A673 (cell line): ENCODE measurements at places on chromosomes 12 and 14.
A peak's percentile ranks its signal among the peaks of the same experiment; 100 is the strongest.

GRCh38 chr14:81329640-81330381 lies 70.3 kb downstream of the STON2 start:
- DNase-seq = no peak

DNA sequence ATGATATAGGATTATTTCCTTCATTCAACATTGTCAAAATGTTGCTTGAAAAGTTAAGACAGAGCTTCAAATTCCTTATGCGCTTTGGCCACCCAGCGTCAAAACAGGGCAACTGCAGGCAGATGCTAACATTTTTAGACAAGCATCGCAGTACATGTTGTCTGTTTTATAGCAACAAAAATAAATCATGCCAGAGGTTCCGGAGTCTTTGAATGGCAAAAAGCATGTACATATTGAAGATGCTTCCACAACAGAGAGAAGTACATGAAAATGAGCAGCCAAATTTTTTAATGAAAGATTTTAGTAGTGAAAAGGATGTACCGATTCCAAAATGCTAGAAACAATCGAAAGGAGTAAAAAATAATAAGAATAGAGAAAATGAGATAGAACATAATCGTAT lies 49.8 kb upstream of the USP15 start:
- peak; percentile 64 for DNase-seq

GRCh38 chr14:99232714-99233214 lies 39.2 kb downstream of the BCL11B start:
- DNase-seq = no peak

DNA sequence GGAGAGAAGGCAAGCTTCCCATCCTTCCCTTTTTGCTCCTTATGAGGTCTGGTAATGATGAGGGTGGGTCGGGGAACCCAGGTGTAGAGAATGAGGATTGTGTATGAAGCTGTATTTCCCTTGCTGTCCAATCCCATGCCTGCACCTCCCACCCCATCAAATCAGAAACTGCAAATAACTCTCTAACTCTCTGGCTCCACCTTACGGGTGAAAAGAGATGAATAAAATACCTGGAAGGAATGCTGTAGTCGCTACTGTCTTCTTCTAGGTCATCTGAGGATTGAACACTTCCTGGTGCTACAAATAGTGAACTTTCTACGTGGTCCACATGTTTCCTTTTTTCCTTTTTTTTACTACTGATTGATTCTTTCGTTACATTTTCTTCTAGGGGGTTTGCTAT lies 38.9 kb upstream of the DICER1 start:
- DNase-seq = peak; percentile 42

GRCh38 chr14:70920608-70921007 lies 13.3 kb downstream of the PCNX1 start:
- no peak for DNase-seq

GRCh38 chr14:64734990-64735389 lies 30.8 kb downstream of the PLEKHG3 start:
- DNase-seq = no peak

DNA sequence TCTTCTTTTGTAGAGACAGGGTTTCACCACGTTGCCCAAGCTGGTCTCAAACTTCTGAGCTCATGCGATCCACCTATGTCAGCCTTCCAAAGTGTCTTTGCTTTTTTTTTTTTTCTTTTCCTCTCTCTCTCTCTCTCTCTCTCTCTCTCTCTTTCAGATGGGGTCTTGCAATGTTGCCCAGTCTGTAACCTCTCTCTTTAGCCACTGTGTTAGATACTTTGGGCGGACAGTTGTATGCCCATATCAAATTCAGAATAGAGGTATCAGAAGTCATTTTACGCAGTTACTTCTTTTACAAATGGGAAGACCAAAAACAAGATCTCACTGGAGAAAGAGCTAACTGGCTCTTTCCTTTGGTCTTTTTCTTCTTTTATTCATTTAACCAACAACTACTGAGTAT lies 6.7 kb downstream of the HEBP1 start:
- DNase-seq = no peak

GRCh38 chr12:3493043-3493858 lies 2.2 kb downstream of the PRMT8 start:
- no peak for DNase-seq

DNA sequence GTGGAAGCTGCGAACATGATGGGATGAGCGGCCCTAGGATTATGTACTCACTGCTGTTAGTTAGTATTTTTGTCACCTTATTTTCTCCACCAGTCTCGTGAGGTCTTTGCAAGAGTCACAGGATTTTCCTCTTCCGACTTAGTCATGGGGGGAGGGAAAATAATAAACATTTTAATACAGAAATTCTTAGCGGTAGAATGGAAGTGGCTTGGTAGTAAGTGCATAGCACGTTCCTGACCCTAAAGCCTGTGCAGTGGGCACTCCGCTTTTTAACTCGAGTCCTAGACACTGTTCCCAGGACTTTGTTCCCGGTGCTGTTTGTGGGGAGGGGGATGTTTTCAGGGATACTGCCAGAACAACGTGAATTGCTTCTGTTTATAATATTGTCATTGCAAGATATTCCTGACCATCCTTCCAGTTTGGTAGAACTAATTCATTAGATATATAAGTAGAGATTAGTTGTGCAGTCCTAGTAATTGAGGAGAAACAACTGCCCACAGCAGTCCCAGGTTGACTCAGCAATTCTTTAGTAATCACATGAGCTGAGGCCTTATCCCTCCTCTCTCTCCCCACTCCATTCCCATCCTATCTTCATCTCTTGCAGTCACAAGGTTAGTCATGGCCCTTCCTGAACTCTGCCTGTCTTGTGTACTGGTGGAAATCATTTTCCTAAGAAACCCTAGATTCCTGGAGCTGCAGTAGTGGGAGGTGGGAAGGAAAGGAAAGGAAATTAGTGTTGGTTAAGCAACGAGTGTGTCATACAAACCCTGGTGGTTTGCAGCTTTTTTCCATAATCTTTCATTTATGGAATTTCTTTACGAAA lies 799 bp downstream of the SLC38A6 start:
- DNase-seq = peak; percentile 37

DNA sequence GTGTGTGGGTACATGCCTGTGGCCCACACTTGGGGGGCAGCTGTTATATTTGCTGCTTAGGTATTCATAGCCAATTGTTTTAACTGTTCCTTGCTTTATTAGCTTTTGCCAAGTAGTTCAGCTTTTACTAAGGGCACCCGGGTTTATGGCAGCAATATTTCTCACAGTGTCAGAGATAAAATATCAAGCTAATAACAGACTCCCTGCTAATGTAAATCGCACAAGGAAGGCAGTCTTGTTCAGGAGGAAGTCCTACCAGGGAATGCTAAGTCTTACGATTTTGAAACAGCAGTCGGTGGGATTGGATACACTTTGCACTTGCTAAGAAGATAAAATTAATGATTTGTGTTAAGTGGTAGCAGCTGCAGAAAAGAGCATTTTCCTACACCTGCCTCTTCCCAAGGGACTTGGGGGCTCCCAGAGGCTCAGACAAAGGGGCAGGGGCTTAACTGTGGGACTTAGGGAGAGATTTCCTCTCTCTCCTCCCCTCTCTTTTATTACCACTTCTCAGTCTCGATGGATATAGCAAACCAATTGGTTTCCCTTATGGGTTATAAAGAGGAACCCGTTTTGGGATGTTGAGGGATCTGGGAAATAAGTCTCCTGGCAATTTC lies 175.1 kb downstream of the NRXN3 start:
- no peak for DNase-seq

DNA sequence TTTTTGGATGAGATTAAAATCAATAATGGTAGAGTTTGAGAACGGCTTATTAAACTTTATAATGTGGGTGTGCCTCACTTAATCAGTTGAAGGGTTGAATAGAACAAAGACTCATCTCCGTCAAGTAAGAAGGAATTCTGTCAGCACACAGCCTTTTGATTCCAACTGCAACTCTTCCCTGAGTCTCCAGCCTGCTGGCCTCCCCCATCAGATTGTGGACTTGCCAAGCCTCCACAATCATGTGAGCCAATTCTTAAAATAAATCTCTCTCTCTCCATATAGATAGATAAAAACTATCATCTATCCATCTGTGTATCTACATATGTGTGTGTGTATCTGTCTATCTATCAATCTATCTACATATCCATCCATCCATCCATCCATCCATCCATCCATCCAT lies 127.4 kb upstream of the BTG1 start:
- DNase-seq = no peak

- DNase-seq = no peak
These were observed 15.5 kb upstream of the TMEM233 start for GRCh38 chr12:119578112-119578511.

DNA sequence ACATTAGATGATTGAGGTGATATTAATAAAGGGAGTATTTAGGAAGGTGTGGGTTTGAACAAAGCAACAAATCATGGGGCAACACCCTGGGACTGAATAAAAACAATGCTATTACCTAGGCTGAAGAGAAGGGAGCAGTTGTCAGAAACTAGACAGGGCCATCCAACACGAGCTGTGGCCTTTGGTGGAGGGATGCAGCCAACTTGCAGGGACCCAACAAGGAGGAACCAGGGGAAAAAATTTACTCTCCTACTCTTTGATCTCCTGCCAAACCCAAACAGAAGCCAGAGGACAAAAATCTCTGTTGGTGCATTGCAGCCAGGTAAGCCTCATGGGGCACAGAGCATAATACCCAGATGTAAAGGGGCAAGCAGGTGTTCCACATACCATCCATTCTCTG lies 12.0 kb downstream of the SLC39A2 start:
- no peak for DNase-seq

GRCh38 chr12:32211066-32211899 lies 104.6 kb downstream of the BICD1 start:
- no peak for DNase-seq

DNA sequence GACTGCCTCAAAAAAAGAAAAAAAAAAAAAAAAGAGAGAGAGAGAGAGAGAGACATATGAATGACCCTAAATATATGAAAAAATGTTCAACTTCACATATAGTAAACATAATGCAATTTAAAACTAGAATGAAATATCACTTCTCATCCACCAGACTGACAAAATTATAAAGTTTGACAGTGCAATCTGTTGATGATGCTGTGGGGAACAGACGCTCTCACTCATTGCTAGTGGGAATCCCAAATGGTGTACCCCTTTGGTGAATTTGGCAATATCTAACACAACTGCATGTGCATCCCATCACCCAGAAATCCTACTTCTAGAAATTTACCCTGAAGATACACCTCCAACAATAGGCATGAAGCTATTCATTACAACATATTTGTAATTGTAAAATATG lies 2.3 kb upstream of the GSG1 start:
- DNase-seq = no peak

DNA sequence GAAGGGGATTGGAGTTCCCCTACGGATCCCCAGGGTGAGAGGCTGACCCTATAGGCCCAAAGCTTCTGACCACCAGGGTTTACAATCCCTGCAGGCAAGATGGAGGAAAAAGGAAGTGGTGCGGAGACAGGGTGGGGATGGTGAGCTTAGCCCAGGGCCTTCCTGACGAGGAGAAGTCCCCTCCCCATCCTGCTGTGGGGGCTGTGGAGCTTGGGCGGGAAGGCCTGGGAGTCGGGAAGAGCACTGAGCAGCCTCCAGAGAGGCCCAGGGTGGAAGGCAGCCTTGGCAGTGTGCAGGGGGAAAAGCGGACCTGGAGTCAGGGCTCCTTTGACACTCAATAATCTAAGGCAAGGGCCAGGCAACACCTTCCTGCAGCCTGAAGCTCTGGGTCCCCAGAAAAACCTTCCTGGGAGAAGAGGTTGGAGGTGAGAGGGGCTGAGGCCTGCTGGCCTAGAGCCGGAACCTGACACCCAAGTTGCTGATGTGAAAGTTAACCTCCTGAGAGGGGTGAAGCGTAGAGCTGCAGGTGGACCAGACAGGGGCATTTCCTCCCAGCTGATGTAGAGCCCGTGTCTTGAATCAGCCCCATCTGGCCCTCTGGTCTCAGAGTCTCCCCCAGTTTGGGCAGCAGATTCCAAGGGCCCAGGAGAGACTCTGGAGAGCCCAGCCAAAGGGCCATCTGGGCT lies 6.0 kb downstream of the HDAC7 start:
- DNase-seq = no peak

GRCh38 chr12:42593874-42594273 lies 4.3 kb upstream of the PRICKLE1 start:
- no peak for DNase-seq
